Ammon's horn (tissue), 1 donor: ENCODE measurements at places on chromosomes 7 and 10.

DNA sequence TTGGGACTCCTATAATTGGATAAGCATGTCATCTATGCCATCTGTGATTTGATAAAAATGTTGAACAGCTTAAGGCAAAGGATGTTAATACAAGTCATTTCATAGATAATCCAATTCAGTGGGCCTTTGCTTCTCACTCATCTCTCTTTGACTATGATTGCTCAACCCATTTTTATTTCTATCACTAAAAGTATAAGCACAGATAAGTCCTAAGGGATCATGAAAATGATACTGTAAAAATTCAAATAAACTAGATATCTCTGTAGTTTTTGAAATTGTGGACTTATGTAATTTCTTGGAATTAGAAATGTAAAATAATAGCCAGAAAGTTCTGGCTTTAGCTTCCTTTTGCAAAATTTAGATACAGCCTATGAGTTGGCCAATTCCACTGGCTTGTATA is 440.3 kb downstream of the POM121L12 start:
- no peak for DNase-seq

GRCh38 chr10:88385601-88386203 is 197.4 kb downstream of the RNLS start:
- DNase-seq: no peak

DNA sequence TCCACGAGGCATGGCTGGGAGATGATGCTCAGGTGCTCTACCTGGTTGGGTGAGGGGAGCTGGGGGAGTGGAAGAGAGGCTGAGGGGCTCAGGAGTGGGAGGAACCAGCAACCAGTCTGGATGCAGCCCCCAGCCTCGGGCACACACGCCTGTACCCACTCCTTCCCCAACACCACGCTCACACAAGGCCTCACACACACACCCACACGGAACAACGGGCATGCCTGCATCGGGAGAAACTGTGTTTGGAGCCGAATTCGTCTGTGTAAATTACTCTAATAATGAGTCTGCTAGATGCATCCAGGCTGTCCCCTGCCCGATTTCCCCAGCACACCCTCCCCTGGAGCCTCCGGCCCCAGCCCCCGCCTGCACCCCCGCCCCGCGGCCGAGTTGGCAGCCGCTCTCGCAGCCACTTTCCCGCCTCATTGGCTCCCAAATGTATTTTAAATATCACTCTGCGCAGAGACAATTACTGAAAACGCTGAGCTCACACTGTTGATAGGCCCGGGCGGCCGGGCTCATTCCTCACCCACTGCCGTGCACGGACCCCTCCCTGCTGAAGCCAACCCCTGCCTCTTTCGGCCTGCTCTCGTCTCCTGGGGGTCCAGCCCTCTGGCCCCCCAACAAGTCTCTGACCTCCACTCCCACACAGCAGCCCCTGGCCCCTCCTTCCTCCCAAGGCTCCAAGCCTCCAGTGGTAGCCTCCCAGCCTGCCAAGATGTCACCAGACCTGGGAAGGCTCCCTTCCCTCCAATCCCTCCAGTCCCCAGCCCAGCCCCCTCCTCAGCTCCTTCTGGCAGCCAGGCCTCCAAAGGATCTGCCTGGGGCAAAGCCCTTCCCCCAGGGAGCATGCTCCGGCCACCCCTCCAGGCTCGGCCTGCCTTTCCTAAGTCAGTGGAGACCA is 11.1 kb downstream of the H2BK1 start:
- peak; percentile 30 for DNase-seq

DNA sequence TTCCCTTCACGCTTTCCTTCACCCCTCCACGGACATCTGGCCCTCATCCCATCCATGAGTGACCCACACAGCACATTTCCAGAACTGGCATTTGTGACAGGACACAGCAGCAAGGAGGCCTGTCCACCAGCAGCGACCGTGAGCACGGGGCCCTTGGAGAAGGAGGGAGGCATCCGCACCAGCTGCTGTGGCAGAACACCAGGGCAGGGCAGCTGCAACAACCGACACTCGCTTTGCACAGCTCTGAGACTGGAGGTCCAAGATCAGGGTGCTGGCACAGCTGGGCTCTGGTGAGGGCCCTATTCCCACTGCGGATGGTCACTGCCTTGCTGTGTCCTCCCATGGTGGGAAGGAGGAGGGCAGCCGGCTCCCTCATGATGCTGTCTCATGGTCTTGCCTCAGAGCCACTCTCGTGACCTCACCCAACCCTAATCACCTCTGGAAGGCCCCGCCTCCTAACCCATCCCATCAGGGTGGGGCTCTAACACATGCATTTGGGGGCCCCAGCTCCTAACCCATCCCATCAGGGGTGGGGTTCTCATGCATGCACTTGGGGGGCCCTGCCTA is 36.7 kb downstream of the PTPRN2 start:
- DNase-seq: no peak

DNA sequence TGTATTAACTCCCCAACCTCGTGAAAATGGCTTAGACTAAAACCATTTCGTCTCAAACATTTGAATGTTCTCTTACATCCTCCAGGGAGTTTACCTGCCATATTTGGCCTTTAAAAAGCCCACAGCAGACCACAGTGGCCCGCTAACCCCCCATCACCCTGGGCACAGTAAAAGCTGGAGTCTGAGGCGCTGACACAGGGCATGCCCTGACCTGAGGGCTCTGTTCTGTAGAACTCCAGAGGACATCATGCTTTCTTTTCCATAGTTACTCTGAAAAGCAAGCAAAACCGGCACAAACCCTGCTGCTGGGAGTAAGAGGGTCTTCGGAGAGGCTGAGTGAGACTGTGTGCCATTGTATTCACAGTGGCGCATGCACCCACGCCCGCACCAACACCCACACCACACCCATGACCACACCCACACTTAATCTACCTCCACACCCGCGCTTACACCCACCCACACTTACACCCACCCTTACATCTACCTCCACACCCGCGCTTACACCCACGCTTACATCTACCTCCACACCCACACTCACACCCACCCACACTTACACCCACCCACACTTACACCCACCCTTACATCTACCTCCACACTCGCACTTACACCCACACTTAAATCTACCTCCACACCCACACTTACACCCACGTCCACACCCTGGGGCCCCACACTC is 32.1 kb downstream of the LRRC27 start:
- peak; percentile 45 for DNase-seq

DNA sequence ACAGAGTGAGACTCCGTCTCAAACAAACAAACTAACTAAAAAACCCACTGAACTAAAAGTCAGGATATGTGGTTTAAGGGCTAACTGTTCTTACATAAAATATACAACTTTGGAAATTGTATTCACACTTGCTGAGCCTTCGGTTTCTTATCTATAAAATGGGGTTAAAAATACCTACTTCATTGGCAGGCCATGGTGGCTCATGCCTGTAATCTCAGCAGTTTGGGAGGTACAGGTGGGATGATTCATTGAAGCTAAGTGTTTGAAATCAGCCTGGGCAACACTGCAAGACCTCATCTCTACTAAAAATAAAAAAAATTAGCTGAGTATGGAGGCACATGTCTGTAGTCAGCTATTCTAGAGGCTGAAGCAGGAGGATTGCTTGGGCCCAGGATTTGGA is 115.4 kb upstream of the KLF6 start:
- no peak for DNase-seq

DNA sequence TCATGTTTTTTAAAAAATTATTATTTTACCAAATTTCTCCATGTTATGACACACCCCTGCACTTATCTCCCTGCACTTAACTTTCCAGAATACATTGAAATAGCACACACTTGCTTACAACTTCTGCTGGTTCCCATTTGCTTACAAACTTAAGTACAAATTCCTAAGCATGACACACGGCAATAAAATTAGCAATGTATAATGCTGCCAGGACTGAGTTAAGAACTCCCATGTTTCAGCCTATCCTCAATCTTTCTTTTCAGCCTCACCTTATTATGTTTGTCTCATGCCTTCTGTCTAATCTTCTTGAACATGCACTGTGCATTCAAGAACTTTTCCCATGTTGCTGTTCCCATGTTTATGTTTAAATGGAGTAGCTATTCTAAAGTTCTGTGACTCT is 40.8 kb downstream of the PRPS1L1 start:
- no peak for DNase-seq

DNA sequence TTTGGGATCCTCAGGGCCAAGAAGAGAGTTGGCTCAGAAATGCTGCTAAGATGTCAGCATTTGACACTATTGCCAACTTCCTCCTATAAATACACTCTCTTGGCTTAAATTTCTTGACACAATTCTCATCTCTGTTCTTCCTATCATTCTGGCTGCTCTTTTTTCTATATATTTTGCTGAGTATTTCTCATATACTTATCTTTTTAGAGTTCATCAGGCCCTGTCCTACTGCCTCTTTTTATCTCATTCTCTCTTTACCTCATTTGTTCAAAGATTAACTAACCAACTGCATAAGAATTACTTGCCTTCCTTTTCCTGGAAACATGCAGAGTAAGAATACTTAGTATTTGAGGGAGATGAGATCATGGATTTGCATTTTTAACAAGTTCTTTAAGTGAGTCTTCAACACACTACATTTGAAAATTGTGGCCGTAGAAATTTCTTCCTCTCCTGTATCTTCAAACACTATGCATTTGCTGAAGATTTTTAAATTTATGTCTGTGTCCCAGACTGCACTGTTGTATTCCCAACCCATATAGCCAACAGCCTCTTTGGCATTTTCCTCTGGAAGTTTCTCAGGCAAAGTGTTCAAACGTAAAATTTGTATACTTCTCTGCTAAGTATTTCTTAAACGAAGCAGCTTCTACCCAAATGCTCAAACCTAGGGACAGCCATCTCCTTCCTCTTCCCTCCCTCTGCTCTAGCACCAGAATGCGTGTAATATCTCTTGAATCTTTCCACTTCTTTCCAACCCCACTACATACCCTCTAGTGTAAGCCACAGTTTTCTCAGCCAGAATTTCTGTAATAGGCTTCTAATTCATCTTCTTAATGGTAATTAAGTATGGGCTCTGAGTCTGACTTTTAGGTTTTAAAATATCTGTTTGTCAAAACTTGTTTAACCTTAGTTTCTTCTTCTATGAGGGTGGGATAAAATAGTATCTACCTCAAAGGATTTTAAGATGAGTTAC is 35.5 kb downstream of the ARL4A start:
- no peak for DNase-seq

DNA sequence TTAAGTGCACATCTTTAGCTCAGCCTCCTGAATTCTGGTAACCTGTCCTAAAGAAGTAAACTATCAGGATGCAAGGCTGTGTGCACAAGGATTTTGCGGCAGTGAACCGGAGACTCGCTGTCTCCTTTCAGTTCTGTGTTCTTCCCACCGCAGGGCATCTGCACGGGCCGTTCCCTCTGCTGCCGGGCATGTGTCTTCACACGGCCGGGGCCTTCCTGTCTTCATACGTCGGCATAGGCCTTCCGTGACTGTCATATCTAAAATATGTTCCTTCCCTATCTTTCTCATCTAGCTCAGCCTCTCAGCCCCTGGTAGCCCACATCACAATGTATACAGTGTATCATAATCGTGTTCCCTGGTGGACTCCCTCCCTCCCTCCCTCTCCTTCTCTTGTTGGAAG is 16.4 kb downstream of the PALD1 start:
- peak; percentile 62 for DNase-seq

- no peak for DNase-seq
These were observed 135.3 kb upstream of the FAM20C start for GRCh38 chr7:57071-57470.

DNA sequence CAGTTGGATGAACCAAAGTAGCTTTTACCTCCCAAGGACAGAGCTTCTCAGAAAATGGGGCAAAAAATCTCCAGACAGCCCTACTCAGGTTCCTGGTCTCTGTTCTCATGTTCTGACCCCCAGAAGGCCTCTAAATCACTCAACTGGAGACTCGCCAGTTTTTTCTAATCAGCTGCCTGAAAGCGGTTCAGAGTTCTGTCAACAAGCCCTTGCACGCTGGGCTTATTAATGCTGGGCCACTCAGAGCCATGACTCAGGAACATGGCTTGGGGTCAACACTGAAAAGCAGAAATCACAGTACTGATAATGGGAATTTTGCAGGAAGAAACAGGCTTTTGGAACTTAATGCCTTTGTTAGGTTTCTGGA is 15.3 kb downstream of the ECHDC3 start:
- DNase-seq: no peak

GRCh38 chr10:103431902-103432301 is 20.3 kb downstream of the CALHM2 start:
- DNase-seq: no peak

GRCh38 chr10:94413361-94413760 is 11.0 kb downstream of the TBC1D12 start:
- peak; percentile 61 for DNase-seq

DNA sequence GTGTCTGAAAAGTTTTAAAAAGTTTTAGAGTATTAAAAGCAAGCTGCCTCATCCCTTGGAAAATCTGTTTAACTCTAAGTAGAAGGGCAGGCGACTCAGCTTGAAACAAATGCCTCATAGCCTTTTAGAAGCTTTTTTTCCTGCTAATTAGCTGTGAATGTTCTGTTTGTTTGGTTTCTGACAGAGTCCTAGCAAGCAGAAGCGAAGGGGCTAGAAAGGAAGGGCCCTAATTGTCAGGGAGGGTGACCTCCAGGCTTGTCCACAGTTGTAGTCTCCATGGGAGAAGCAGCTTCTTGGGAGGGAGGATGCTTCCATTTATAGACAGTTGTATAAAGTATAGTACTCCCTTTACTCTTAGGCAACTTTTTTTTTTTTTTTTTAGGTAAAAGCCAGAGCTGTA is 90.9 kb downstream of the DNAJC1 start:
- DNase-seq: no peak

DNA sequence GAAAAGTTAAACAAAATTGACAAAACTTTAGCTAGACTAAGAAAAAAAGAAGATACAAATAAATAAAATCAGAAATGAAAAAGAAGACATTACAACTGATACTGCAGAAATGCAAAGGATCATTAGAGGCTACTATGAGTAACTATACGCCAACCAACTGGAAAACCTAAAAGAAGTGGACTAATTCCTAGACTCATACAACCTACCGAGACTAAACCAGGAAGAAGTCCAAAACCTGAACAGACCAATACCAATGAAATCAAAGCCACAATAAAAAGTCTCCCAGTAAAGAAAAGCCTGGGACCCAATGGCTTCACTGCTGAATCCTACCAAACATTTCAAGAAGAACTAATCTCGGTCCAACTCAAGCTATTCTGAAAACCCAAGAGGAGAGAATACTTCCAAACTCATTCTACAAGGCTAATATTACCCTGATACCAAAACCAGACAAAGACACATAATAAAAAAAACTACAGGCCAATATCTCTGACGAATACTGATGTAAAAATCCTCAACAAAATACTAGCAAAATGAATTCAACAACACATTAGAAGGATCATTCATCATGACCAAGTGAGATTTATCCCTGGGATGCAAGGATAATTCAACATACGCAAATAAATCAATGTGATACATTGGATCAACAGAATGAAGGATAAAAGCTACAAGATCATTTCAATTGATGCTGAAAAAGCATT is 20.3 kb downstream of the ELAPOR2 start:
- DNase-seq: no peak

DNA sequence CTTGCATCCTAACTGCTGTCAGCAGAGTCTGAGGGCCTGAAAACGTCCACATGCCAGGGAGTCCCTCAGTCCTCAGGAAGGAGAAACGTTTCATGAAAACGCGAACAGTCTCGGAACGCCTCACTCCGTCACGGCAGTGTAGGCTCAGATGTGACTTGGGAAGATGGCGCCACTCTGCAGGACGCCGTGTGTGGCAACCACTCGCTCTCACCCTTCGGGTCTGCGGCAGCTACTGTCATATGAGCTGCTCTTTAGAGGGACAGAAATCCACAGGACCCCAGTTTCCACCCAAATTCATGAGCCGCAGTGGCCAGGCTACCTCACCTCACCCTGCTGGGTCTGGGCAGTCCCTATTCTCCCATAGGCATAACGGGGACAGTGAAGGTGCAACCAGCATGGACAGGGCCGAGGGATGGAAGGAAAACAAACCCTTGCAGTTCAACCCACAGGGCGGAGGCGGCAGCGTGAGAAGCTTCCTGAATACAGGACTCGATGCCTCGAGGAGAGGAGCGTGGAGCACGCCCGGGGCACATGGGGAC is 438.3 kb downstream of the DNAJB6 start:
- DNase-seq: no peak
